ENCODE measurements at places on chromosomes 3 and 15. TPM values are rescaled to one million over a fixed set of nuclear protein-coding genes. Genes with fewer than 3 reads are reported as not detected.

CTXN2 gene
- not detected for total RNA-seq

- no peak for DNase-seq
Measured at GRCh38 chr3:100709842-100710260, 557 bp downstream of the TFG start.

GOLGA8S gene
- 0.26 TPM for total RNA-seq

BLOC1S6 gene
- 66.8 TPM for total RNA-seq

DNA sequence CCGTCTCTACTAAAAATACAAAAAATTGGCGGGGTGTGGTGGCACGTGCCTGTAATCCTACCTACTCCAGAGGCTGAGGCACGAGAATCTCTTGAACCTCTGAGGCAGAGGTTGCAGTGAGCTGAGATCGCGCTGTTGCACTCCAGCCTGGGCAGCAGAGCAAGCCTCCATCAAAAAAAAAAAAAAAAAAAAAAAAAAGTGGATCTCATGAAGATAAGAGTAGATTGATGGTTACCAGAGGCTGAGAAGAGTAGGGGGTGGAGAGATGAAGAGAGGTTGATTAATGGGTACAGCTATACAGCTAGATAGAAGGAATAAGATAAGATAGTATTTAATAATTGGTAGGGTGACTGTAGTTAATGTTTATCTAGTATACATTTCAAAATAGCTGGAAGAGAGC is 65.9 kb upstream of the LRRC3B start:
- no peak for DNase-seq

DUOXA1 gene
- 1.8 TPM for total RNA-seq

CA12 gene
- 3.1 TPM for total RNA-seq

- no peak for DNase-seq
Measured at GRCh38 chr3:20669184-20669583, 483.2 kb upstream of the SGO1 start.

DNA sequence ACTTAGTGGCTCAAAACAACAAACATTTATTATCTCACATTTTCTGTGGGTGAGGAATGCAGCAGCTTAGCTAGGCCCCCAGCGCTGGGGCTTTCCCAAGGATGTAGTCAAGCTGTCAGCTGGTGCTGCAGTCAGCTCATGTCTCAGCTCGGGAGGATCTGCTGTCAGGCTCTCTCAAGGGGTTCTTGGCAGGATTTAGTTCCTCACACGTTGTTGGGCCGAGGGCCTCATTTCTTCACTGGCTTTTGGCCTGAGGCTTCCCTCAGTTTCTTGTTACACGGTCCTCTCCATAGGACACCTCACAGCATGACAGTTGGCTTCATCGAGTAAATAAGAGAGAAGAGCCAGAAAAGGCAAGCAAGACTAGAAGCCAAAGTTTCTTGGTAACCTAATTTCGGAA is 13.7 kb upstream of the U2SURP start:
- no peak for DNase-seq

- no peak for DNase-seq
Measured at GRCh38 chr15:96252148-96252547, 78.4 kb upstream of the NR2F2 start.

GRCh38 chr3:110744723-110745122 is 326.9 kb upstream of the NECTIN3 start:
- DNase-seq = no peak

GRCh38 chr3:183695569-183696364 is 1.8 kb upstream of the YEATS2 start:
- DNase-seq = no peak

- DNase-seq = no peak
Measured at GRCh38 chr15:67267951-67268941, 13.7 kb downstream of the IQCH start.

- DNase-seq = no peak
Measured at GRCh38 chr3:174268586-174268985, 590.5 kb upstream of the NAALADL2 start.

SMAD6 gene
- total RNA-seq = 32.2 TPM

P2RY1 gene
- 4.3 TPM for total RNA-seq

GHSR gene
- not detected for total RNA-seq

DNA sequence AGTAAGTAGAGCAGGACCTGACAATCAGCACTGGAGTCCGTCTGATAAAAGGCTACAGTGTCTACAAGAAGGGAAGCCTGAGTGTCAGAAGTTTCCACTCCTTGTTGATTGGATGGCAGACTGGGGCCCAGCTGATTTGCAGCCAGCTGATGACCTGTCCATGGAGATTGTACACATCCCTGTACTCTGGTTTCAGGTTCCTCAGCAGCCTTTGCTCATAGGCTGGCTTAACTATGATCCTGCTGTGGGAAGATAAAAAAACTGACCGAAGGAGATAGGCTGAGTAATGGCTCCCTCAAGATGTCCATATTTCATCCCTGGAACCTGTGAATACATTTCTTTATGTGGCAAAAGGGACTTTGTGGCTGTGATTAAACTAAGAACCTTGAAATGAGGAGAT is 11.7 kb upstream of the LACTB start:
- no peak for DNase-seq

- DNase-seq = no peak
Measured at GRCh38 chr15:73737535-73737934, 15.6 kb downstream of the INSYN1 start.

GRCh38 chr3:20197775-20198174 is 11.8 kb upstream of the SGO1 start:
- no peak for DNase-seq

GRCh38 chr15:43975326-43975725 is 148.5 kb downstream of the WDR76 start:
- DNase-seq = no peak

SLITRK3 gene
- total RNA-seq = not detected

B2M gene
- total RNA-seq = 2,407 TPM

DNA sequence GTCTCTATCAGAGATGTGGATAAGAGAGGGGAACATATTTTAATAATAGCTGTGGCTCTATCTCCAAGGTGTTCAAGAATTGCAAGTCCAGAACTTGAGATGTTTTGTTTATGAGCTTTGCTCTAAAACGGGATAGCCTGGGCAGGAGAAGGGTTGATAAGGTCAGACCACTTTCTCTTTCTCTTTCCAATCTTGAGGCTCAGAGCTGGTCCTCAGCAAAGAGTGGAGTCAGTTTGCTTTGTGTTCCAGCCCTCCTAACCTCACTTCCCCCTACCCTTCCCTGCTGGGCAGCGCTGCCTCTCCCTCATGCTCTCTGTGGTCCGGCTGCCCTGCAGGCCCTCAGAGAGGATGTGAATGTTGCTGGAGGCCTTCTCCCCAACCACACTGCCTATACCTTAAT is 13.8 kb downstream of the KLHL6 start:
- no peak for DNase-seq

GRCh38 chr3:72442759-72443158 is 405.5 kb downstream of the SHQ1 start:
- no peak for DNase-seq

PLD1 gene
- total RNA-seq = 15.9 TPM

NGRN gene
- total RNA-seq = 77.8 TPM

DNA sequence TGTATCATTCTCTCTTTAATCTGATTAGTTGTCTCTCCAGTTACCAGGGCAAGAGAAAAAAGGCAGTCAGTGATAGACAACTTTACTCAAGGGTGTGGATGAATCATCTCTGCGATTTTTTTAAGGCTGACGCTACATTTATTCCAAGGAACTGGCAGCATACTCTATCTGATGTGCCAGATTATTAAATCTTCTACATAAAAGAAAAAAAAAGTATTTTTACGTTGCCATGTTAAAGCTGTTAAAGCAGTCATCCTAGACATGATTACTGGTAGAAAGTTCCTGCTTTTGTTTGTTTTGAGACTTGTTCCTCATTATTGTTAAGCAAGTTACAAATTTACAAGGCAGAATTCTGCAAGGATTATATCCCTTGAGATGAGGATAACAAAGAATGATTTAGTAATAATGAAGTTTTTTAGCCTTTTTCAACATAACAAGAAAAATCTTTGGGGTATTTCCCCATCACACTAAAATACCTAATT is 121.7 kb downstream of the CBLB start:
- DNase-seq = no peak

ANKRD63 gene
- not detected for total RNA-seq

DNA sequence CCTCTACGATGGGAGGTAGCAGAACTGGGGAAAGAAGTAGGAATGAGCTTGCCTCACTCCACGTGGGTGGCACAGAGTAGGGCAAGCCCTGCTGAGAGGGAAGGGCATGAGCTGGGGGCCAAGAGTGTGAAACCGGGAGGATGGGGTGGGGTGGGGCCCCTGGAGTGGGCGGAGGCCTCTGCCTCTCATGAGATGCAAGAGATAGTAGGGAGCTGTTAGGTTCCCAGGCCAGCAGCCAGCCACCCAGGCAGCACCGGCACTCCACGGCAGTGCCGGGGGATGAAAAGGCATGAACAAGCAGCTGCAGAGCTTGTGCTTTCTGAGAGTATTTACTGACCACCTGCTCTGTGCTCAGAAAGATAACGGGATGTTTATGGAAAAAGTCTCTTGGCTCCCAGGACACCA is 24.4 kb upstream of the PLA2G4E start:
- no peak for DNase-seq

SLC9A9 gene
- 21.0 TPM for total RNA-seq

RPLP1 gene
- 994 TPM for total RNA-seq

DNA sequence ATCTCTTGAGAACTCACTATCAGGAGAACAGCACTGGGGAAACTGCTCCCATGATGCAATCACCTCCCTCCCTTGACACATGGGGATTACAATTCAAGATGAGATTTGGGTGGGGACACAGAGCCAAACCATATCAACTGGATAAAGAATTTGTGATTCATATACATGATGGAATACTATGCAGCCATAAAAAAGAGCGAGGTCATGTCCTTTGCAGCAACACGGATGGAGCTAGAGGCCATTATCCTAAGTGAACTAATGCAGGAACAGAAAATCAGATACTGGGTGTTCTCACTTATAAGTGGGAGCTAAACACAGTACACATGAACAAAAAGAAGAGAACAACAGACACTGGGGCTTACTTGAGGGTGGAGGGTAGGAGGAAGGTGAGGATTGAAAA is 17.0 kb downstream of the SPG11 start:
- DNase-seq = no peak

Data from mesenteric fat pad (tissue), 1 donor.